Muscle of leg (tissue), 16 donors: ENCODE measurements at places on chromosomes 2 and 18. TPM values are rescaled to one million over a fixed set of nuclear protein-coding genes. Genes with fewer than 3 reads are reported as not detected.
A peak's percentile ranks its signal among the peaks of the same experiment; 100 is the strongest.

DNA sequence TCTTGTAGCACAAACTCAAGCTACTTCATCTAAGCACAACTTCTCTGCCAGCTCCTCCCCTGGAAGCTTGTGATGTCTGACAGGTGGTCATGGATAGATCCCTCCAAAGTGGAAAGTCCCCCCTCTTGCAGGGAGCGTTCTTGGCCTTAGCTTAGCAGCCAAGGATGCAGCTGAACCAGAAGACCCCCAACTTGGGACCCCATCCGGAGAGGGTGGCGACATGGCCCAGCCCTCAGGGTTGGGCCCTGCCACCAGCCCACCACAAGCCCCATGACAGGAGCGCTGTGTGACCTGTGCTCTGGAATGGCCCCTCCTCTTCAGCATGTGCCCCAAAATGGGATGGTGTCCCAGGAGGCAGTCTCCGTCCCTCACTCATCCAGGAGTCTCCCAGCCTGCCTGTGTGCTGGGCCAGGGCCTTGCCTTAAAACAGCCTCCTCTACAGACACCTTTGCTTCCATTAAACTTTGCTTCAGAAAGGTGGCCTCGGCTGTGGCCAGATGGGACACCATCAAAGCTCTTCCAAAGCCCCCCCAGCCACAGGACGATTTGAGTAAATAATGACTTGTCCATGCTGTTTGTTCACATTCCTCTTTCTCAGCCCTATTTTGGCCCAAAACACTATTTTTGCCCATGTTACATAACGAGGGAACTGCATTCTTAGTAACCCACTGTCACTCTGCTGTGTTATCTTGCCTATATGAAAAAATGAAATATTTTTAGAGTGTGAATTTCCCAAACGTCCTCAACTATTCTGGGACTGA lies 122.1 kb downstream of the RAB3GAP1 start:
- no peak for DNase-seq
- H3K27ac ChIP-seq = no peak overlapping the region
- no peaks in the 10 kb centered on the region for H3K4me1 ChIP-seq
- H3K4me3 ChIP-seq = no peak overlapping the region

GRCh38 chr2:224910574-224910925 lies 131.7 kb downstream of the DOCK10 start:
- peak; percentile 80 for DNase-seq
- H3K4me1 ChIP-seq = peaks cover 5% of the 10 kb centered on the region
- H3K4me3 ChIP-seq = no peak overlapping the region
- no peak overlapping the region for H3K27ac ChIP-seq
- no peaks in the 10 kb centered on the region for H3K36me3 ChIP-seq

DNA sequence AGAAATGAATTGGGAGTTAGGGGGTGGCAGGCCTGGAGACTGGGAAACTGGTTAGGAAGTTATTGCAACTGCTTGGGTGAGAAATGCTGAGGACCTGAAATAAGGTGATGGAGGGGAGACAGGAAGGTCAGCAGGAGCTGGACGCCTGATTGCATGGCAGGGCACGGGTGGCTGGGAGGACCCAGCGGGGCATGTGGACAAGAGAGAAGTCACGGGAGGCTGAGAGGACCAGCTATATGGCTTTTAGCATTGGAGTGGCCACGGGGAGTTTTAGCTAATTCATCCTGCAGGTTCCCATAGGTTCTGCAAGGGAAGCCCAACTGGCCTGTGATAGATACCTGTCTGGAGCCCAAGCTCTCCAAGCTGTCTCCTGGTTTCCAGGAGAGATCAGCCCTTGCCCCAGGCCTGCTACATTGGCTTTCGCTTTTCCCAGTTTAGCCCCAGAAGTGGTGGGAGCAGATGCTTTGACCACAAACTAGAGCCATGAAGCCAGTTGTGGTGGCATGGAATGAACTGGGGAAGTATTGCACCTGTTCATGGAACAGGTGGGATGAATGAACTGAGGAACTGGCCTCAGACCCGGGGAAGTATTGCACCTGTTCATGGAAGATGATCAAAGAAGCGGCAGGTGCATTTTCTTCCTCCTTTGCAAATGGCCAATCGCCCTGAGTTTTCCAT lies 93.6 kb upstream of the TAF1B start:
- H3K4me3 ChIP-seq = no peak overlapping the region
- H3K27ac ChIP-seq = no peak overlapping the region
- peaks cover 14% of the 10 kb centered on the region for H3K27me3 ChIP-seq
- DNase-seq = no peak
- no peaks in the 10 kb centered on the region for H3K36me3 ChIP-seq

DNA sequence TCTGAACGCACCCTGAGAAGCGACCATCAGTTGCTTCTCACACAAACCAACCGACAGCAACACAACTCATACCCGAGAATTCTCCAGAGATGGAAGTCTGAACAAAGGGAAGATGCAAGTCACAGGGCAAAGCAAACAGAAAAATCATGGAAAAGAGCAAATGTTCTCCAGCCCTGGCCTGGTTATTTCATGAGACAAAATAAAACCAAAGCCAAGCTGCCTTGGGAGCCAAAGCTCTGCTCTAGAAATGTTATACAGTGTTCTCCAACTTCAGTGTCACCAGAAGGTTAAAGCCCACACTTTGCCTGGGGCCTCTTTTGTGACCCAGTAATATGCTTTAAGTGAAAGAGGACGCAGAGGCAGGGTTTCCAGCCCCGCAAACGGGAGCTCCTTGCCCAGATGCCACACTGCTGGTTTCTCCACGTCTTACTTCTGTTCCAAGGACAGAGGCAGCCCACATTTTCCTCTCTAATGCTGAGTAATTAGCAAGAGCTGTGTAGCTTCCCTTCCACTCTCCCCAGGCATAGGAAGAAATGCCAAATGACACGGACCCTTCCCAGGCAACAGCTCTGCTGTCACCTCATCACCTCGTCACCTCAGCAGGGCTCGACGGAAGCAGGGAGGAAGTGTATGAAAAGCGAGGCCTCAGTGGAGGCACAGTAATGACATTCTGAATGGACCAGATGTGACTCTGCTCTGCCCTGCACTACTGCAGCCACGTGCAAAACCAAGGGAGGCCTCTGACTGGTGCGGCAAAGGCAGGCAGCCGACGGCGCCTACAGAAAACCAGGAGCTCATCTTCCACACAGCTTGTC lies 64.7 kb downstream of the FBXO15 start:
- DNase-seq = no peak
- H3K36me3 ChIP-seq = no peaks in the 10 kb centered on the region
- no peak overlapping the region for H3K4me3 ChIP-seq
- H3K4me1 ChIP-seq = no peaks in the 10 kb centered on the region

GRCh38 chr2:58911877-58912276 lies 670.8 kb upstream of the FANCL start:
- no peaks in the 10 kb centered on the region for H3K27me3 ChIP-seq
- H3K4me3 ChIP-seq = no peak overlapping the region
- no peaks in the 10 kb centered on the region for H3K36me3 ChIP-seq
- H3K4me1 ChIP-seq = peaks cover 6% of the 10 kb centered on the region

GRCh38 chr2:200252265-200253067 lies 54.0 kb upstream of the SPATS2L start:
- H3K27ac ChIP-seq = peak overlapping the region; percentile 77
- H3K27me3 ChIP-seq = no peaks in the 10 kb centered on the region
- H3K36me3 ChIP-seq = no peaks in the 10 kb centered on the region
- H3K4me1 ChIP-seq = peaks cover 28% of the 10 kb centered on the region
- H3K4me3 ChIP-seq = no peak overlapping the region

GRCh38 chr2:138718405-138718804 lies 61.8 kb downstream of the NXPH2 start:
- no peak overlapping the region for H3K27ac ChIP-seq
- no peak overlapping the region for H3K4me3 ChIP-seq
- DNase-seq = no peak
- peaks cover 3% of the 10 kb centered on the region for H3K36me3 ChIP-seq
- peaks cover 9% of the 10 kb centered on the region for H3K4me1 ChIP-seq

The TPO gene
- 0.18 TPM for total RNA-seq

The TTL gene
- 36.3 TPM for total RNA-seq

The SYT4 gene
- 0.13 TPM for total RNA-seq

The FBXO41 gene
- total RNA-seq = 0.09 TPM

The SRD5A2 gene
- under 0.01 TPM for total RNA-seq

The GCG gene
- total RNA-seq = 16.6 TPM
